ENCODE measurements at places on chromosomes 12 and 14.
A peak's percentile ranks its signal among the peaks of the same experiment; 100 is the strongest.

DNA sequence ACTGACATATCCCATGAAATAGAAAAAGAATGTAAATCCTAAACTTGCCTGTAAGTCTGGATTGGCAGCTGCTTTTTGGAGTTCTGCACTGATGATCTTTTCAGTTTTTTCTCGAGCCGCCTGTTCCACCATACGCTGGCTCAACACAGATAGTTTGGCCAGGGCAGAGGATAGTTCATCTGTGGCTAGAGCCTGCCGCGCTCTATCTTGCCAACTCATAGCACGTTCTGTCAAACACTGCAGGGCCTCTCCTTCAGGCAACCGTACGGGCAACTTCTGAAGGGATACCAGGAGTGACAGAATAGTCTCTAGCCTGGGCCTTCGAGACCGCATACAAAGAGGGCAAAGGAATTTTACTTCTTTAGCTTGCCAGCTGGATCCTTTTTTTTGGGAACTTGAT, 44.8 kb upstream of the SLC6A13 start:
- DNase-seq = no peak

DNA sequence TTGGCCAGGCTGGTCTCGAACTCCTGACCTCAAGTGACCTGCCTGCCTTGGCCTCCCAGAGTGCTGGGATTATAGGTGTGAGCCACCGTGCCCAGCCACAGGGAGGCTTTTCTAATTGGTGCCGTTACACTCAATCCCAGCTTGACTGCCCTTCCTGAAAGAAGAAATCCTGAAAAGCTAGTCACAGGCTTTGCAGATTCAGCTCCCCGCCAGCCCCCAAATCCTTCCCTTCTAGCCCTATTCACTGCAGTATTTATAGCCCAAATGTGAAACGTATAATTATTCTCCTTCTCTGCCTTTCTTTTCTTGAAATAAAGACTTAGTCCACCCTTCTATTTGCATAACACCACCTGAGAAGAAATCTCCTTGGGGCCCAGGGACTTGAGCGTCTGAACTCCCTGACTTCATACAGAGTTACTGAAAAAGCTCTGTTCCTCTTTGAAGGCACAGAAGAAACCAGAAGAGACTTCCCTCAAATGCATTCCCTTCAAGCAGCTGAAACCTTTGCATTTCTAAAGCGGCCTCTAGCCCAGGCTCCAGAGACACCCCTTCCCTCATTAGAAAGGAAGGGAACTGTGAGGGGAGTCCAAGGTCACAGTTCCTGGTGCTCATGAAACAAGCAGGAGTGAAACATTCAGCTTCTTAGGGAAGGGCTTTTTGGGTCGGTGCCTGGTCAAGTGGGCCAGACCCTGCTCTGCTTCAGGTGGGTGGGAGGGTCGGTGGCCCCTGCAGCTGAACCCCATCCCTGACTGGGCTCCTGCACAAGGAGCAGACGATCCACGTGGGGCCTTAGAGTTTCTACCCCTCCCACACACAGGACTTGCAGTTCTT, 42.3 kb upstream of the BATF start:
- no peak for DNase-seq

DNA sequence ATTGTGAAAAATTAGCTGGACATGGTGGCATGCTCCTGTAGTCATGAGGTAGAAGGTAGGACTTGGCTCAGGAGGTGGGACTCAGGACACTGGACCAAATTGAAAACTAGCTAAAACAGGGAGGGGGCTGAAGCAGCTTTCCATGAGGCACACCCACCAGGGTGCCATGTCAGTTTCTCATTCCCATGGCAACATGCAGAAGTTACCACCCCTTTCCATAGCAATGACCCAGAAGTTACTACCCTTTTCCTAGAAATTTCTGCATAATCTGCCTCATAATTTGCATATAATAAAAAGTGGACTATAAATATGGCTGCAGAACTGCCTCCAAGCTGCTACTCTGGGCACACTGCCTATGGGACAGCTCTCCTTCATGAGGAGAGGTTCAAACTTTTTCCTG, 38.5 kb downstream of the ERO1A start:
- DNase-seq = no peak

- no peak for DNase-seq
Measured at GRCh38 chr12:87085286-87085685, 829.1 kb upstream of the MGAT4C start.

GRCh38 chr14:23172096-23172495, 11.4 kb downstream of the SLC7A8 start:
- DNase-seq = no peak

- DNase-seq = no peak
Measured at GRCh38 chr14:31078766-31079165, 52.6 kb upstream of the STRN3 start.

- no peak for DNase-seq
Measured at GRCh38 chr14:88542857-88543795, 11.7 kb downstream of the PTPN21 start.

- DNase-seq = no peak
Measured at GRCh38 chr12:48247181-48247966, 44.3 kb upstream of the OR10AD1 start.

GRCh38 chr12:1608713-1609119, 14.3 kb upstream of the FBXL14 start:
- no peak for DNase-seq

GRCh38 chr14:62081951-62082350, 319.7 kb downstream of the SNAPC1 start:
- DNase-seq = no peak

- DNase-seq = no peak
Measured at GRCh38 chr14:65320661-65321308, 91.7 kb upstream of the FUT8 start.

DNA sequence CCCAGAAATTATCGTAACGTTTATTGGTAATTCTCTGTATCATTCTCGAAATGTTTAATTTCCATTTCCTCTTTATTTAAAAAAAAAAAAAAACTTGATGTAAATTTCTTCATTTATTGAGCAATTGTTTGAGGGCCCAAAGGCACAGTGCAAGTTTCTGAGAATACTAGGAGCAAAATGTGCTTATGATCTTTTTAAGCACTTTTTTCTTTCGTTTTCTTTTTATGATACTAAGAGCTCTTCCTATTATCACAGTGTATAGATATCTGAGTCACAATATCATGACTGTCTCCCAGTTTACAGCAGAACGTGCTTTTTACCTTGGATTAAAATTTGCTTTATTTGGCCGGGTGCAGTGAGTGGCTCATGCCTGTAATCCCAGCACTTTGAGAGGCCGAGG, 5.6 kb downstream of the ATP2A2 start:
- DNase-seq = no peak

- DNase-seq = no peak
Measured at GRCh38 chr12:9944391-9944790, 12.2 kb upstream of the CLEC2A start.

DNA sequence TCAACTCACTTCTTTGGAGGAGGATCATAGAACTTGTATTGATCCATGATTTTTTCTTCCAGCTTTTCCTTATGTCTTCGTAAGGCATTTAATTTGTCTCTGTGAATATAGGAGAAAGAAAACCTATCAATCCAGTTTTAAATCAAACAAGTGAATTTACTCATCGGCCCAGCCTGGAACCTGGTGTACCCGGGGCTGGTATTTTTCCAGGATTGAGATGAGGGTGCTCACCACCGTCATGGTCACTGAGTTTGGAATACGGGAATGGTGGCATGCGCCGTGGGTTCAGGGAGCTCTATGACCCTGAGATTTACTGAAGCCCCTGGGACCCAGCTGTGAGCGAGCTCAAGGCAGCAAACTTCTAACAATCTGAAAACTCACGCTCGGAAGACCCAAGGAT, 46.5 kb upstream of the GPR68 start:
- DNase-seq = no peak

GRCh38 chr14:68886109-68886434, 93.0 kb downstream of the ACTN1 start:
- DNase-seq = no peak

DNA sequence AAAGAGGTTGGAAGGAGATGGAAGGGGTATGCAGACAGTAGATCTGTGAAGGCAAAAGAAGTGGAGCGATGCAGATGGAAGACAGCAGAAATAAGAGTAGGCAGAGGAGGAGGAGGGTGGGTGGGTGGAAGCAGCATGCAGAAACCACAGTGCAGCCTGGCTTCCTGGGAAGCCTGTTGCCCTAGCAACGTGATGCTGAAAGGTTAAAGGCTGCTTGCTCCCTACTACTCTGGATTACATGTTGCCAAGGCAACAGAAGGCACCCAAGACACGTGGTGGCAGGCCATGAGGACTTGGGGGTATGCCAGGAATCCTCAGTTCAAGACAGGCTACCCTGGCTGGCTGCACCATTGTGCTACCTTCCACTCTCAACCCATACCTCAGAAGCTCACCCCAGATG, 129.6 kb downstream of the GRIN2B start:
- no peak for DNase-seq

DNA sequence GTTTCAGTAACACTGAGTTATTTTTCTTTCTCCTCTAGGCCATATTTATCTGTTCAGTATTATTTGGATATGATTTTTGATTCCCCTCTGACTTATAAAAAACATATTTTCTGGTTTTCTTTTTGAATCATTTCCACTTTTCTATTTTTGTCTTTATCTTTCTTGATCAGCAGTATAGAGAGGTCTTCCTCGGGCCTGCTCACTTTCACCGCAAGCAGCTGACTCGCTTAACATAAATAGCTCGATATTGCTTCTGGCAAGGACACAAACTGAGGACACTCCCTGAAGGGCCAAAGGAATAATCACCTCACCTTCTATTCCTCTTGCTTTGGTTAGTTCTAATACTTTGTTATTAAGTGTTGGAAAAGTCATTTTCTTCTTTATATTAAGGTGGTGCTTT, 25.8 kb upstream of the TRHDE start:
- no peak for DNase-seq

DNA sequence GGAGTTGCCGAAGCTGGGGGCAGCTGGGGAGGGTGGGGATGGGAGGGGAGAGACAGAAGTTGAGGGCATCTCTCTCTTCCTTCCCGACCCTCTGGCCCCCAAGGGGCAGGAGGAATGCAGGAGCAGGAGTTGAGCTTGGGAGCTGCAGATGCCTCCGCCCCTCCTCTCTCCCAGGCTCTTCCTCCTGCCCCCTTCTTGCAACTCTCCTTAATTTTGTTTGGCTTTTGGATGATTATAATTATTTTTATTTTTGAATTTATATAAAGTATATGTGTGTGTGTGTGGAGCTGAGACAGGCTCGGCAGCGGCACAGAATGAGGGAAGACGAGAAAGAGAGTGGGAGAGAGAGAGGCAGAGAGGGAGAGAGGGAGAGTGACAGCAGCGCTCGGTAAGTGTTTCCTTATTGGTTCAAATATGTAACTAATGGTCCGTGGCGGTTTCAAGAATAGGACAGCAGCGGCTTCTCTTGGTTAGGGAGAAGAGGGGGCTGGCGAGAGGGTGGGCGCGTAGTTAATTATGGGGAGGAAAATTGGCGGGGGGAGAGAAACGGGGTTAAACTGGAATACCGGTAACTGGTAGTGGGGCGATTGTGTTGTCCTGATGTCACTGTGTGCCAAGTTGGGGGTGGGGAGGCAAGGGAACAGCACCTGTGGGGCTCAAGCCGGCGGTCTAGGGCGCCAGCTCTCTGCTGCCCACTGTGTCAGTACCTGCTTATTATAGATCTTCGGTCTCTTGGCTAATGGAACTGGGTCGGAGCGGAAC, 8.4 kb downstream of the HOXC8 start:
- peak; percentile 68 for DNase-seq

DNA sequence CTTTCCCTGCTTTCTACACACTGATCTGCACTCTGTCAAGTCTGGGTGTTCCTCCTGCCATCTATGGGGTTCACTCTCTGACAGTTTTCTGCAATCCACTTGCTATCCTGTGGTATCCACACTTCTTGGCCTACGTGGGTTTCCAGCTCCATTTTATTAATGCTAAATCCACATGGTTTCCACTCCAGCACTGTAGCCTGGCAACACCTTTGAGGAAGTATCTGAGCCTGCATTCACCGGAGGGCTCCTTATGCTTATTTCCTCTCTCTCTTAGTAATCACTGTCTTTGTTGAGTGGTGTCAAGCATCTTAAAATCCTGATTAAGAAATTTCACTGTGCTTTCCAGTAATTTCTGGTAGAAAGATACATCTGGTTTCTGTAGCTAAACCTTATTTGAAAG, 703.7 kb downstream of the TMEM121 start:
- DNase-seq = no peak

- no peak for DNase-seq
Measured at GRCh38 chr14:99177886-99178835, 93.8 kb downstream of the BCL11B start.

All from NCI-H187 treated with DMSO at 0.1 percent for 48 hours (cell line).